ENCODE measurements at places on chromosomes 16 and 17.

DNA sequence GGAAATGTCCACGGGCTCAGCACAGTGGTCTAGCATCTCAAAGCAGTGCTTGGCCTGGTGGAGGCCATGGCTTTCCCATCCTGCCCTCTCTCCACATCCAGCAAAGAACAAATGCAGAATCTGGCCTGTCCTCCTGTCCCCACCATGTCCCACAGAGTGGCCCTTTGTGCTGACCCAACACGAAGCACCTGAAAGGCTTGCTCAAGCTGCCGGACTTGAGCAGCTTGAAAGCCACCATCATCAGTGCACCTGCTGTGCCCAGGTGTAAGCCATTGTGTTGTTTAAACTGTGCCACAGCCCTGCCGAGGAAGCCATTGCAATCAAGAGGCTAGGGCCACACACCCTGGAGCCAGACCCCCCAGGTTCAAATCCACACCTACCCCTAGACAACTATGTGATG, 115.5 kb downstream of the SOCS1 start:
- DNase-seq: no peak

DNA sequence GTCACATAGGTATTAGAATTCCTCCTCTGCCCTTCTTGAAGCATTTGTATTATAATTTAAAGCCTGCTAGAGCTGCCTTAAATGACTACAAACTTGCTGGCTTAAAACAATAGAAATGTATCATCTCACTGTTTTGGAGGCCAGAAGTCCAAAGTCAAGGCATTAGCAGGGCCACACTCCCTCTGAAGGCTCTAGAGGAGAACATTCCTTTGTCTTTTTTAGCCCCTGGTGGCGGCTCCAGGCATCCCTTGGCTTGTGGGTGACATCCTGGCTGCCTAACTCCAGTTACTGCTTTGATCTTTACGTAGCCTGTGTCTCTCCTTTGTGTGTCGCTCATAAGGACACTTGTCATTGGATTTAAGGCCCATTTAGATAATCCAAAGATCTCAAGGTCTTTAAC, 186.6 kb upstream of the SALL1 start:
- no peak for DNase-seq

DNA sequence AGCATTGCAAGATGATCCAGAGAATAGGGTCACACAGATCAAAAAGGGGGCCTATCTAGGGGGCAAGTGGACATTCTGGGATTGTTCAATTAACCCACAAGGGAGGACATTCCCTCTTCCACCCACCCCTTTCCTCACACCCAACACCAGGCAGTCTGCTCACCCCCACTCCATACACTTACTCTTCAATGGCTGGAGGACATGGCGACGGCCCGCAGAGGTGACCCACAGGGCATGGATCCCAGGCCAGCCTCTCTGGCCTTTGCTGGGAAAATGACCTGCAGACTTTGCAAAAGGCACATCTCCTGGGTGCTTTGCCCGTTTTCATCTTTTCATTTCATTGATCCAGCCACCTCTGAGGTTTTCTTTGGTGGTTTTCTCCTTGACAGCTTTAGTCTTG, 1.7 kb upstream of the CACNG5 start:
- no peak for DNase-seq

DNA sequence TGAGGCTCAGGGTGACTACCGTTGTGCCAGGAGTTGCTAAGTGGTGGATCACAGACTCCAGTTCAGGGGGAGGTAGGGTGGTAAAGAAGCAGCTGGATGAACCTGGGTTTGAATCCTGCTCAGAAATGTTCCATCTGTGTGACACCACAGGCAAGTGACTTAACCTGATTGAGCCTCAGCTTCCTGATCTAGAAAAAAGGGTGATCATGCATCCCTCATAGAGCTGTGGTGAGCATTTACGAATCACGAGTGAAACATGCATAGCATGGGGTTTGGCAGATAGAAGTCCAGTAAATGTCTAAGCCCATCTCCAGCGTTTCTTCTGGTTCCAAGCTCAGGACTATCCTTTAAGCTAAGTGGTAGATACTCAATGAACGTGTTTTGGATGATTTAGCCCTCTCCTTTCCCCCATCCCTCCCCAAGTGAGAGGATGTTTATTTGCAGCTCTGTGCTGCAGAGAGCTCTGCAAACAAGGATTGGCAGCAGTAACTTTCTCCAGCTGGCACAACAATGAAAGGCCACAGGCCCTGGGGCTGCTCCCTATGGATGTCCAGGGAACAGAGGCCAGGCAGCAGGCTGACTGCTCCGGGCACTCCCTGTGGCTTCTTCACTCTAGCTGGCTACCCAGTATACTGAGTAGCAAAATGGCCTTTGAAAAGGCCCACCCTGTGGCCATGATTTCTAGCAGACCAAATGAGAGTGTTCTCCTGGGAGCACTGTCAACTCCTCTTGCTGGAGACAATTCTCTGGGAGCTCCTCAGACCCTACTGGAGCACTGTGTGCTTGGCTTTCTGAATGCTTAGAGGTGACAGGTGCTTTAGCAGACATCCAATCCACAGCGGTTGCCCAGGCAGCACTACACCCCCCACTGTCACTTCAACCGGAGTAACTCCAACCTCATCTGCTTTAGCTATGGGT, 21.3 kb downstream of the CA4 start:
- no peak for DNase-seq

- DNase-seq: no peak
Measured at GRCh38 chr17:65609286-65609685, 47.8 kb upstream of the AXIN2 start.

DNA sequence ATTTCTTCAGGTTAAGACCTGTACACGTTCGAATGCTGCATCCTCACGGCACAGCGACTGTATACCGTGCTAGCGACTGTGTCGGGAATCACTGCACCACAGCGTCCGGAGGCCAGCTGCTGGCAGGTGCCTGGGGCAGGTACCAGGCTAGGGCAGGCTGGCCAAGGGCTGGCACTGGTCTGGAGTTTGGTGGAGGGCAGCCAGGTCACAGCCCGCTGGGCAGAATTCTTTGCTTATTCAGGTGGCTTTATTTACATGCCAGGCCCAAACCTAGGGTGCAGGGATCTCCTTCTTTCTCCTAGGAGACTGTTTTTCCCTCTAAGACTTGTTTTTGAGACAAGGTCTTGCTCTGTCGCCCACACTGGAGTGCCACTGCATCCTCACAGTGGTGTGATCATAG, 37.9 kb downstream of the COTL1 start:
- DNase-seq: no peak

DNA sequence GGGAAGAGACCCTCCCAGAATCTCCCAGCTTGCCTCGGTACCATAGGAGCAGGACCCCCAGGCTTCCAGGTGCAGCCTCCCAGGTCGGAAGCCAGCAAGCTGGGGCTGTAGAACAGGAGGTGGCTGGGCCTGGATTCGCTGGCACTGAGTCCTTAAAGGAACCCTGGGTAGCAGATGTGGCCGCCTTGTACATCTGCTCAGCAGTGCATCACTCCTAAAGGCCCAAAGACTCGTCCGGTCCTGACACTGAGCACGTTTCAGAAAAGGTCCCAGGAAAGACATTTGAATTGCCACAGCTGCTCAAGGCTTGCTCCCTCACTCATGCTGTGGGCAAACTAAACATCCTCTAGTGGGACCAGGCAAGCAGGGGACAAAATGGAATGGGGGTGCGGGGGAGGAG, 172.8 kb downstream of the RAB11FIP4 start:
- no peak for DNase-seq

All from neural crest cell (in vitro differentiated cells).